ENCODE measurements at places on chromosomes 16 and 17. TPM values are rescaled to one million over a fixed set of nuclear protein-coding genes. Genes with fewer than 3 reads are reported as not detected.

The KRTAP1-5 gene
- total RNA-seq: not detected

The TOP2A gene
- total RNA-seq: 56.1 TPM

DNA sequence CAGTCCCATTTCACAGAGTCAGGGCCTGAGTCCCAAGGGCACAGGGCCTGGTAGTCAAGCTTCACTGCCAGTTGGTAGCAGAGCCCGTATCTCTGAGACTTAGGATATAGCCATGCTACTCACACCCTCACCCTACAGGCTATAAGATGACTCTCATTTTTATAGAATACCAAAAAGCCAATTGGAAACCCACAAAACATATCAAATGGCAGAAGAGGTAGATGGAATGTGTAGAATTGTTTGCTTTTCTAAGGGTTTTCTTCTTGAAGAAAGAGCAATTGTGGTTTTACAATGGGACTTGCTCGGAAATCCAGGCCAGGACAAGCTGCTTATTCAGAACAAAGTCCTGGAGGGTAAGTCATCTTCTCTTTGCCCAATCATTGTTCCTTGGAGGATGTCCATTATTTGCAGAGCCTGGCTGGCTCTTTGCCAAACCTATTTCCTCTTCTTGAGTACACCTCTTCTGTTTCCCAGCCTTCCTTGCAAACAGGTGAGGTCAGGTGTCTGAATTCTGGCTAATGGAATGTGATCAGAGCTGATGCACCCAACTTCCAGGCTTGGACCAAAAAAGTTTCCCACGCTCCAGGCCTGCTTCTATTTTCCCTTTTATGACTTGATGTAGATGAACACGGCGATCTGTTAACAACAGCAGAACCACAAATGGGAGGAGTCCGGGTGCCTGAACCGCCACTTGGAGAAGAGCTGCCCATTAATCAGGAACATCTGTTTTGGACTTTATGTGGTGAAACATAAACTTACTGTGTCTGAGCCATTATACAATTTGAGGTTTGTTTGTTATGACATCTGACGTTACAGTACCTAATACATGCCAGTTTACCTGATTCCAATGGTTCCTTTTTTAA, 16.9 kb upstream of the CCL22 start:
- ATAC-seq: peak; percentile 86

GRCh38 chr17:58504826-58505351, 9.5 kb downstream of the MTMR4 start:
- peak; percentile 31 for ATAC-seq

- ATAC-seq: no peak
Observed at GRCh38 chr17:67258821-67259468, 13.9 kb upstream of the HELZ start.

- ATAC-seq: no peak
Observed at GRCh38 chr17:33328129-33328528, 35.0 kb upstream of the ASIC2 start.

DNA sequence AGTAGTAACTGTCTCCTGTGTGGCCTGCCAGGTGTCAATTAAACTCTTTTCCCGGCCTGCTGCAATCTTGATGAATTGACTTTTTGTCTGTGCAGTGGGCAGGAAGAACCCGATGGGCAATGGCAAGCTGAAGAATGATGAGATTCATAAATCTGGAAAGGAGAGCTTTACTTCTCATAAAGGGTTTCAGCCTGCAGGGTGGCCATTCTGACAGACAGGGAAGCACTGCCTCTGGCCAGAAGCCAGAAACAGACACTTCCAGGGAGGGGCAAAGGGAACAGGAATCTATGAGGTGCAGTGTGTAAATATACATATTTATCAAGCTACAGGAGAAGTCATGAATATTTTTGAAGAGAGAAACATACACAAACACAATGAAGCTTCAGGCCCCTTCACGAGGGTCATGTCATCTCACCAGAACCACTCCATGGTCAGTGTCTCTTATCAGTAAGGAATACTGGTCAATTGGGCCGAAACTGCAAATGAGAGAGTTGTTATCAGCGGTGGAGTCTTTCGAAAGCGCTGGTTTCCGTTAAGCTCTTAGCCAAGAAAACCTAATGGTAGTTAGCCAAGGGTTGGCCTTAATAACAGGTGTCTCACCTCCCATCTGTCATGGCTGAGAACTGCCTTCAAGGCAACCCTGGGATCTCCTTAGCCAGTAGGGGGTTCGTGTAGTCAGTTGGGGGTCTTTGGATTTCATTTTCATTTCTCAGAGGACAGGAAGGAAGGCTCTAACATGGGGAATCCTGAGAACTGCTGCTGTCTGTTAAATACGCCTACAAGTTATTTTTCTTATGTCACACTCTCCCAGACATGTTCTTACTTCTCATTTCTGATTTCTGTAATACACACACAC, 1.2 kb upstream of the NARF start:
- ATAC-seq: no peak

Measured in esophagus mucosa (tissue), 1 donor.